EH (cell line): ENCODE measurements at places on chromosomes 1 and 21.
A peak's percentile ranks its signal among the peaks of the same experiment; 100 is the strongest.

- DNase-seq: peak; percentile 56
These were observed 217.3 kb upstream of the FGGY start for GRCh38 chr1:59079434-59080140.

GRCh38 chr1:12161324-12161661, 5.5 kb upstream of the TNFRSF1B start:
- no peak for DNase-seq

- peak; percentile 63 for DNase-seq
These were observed 201.1 kb downstream of the BACH1 start for GRCh38 chr21:29499734-29500343.

GRCh38 chr1:230794871-230795605, 47.9 kb downstream of the CAPN9 start:
- DNase-seq: no peak

- DNase-seq: no peak
These were observed 117.6 kb downstream of the KCNN3 start for GRCh38 chr1:154752273-154753030.

DNA sequence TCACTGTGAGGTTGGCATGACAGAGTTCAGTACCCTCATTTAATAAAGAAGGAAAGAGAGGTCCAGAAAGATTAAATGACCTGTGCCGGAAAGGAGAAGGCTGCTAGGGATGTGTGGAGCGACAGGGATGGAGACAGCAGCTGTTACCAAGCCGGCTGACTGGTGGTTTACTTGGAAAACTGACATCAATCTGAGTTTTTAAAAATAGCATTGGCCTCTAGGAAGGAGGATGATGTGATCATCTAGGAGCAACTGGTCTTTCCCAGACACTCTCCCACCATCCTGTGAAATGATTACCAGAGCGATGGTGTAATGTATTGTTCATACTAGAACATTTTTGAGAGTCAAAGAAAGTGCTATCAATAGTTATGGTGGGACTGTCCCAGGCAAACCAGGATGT, 154.4 kb downstream of the ZSCAN20 start:
- DNase-seq: no peak

DNA sequence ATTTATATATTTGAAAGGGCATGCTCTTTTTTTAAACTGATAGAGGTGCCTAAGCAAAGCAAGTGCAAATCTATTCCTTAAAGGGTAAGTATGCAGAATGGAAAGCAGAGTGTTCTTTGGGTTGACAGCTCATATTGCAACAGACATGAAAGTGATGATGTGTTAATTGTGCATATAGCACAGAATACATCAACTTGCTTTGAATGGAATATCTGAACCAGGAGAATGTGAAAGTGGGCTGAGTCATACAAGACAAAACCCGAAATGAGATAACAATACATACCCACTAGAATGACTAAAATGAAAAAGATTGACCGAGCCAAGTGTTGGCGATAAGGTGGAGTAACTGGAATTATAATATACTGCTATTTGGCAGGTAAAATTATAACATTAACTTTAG, 4.3 kb downstream of the CR1 start:
- no peak for DNase-seq

GRCh38 chr1:52659356-52659755, 26.4 kb downstream of the SHISAL2A start:
- DNase-seq: no peak

- peak; percentile 50 for DNase-seq
These were observed 85.6 kb downstream of the EPS15 start for GRCh38 chr1:51433269-51433971.

DNA sequence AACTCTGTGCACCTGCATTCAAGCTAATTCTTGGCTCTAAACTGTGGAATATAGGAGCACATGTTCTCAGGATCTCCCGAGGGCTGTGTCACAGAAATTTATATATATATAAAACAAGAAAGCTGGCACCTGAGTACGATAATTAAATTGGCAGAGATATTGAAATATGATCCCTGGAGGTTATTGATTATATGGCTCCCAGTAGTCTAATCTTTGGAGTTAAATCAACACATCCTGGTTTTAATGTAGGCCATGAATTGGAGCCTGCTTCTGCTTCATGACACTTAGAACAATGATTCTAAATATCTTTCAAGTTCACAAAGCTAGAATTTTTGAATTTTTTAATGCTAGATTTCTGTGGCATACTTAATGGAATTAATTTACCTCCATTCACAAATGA, 84.3 kb downstream of the CTH start:
- no peak for DNase-seq

GRCh38 chr1:188466539-188466938, 1637.8 kb downstream of the PLA2G4A start:
- no peak for DNase-seq

GRCh38 chr21:44567481-44568171, 5.9 kb upstream of the KRTAP10-4 start:
- no peak for DNase-seq

GRCh38 chr1:26994020-26994786, 711 bp downstream of the TRNP1 start:
- no peak for DNase-seq

DNA sequence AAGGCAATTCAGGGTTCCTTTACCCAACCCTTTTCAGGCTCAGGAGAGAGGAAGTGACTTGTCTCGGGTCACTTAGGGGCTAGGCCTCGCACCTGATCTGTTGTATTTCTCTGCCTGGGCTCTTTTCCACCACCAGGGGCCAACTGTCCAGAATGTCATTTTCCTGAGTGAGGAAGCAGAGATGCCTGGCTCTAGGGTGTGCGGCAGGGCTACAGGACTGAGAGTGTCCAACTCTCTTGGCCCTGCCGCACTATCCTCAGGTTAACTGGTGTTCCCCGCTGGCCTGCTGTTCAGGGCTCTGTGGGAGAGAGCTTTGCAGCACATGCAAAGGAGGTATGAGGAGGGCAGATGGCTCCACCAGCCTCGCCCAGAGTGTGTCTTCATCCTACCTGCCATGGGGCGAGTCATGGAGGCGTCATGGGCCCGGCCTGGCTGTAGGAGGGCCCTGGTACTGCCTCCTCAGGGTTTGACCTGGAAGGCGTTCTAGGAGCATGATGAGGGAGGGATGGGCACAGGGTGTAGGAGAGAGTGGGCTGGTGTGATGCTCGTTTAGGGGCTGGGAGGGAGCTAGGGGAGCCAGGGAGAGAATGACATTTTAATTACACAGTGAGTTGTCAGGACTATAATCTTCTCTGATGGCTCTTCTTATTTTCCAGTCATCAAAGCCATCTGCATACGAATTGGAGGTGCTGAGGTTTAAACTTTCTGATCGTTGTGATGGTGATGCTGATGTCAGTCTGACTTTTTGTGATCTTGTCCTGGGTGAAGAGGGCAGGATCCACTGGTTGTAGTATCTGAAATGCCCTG, 128.3 kb downstream of the NOS1AP start:
- DNase-seq: no peak

DNA sequence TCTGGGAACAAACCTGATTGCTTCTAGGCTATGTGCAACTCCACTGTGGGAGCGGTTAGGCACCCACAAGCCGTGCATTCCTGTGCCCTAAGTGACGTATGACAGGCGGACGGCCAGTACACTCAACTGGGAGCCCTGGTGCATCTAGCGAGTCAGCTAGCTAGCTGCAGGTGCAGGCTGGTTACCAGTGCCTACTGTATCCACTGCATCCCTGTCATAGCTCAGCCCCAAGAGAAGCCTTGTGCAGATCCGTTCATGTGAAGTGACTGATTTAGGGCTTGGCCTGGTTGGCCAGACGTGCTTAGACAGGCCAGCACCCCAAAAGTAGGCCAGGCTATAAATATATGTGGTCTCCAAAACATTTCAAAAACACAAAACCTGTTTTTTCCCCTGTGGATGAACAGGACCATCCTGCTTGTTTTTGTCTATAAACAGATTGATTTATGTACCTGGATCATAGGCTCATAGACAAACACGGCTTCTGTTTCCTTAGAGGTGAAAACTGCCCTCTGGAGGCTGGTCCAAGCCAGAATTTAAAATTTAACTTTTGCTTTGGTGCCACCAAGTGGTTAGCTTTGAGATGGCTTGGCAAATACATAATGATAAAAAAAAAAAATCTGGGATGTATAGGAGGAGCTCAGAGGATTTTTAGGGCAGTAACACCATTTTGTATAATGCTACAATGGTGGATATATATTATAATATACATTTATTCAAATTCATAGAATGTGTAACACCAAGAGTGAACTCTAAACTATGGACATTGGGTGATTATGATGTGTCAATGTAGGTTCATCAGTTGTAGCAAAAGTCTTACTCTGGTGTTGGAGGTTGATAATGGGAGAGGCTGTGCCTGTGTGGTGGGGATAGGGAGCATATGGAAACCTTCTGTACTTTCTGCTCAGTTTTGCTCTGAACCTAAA, 68.5 kb downstream of the GIPC2 start:
- peak; percentile 80 for DNase-seq

DNA sequence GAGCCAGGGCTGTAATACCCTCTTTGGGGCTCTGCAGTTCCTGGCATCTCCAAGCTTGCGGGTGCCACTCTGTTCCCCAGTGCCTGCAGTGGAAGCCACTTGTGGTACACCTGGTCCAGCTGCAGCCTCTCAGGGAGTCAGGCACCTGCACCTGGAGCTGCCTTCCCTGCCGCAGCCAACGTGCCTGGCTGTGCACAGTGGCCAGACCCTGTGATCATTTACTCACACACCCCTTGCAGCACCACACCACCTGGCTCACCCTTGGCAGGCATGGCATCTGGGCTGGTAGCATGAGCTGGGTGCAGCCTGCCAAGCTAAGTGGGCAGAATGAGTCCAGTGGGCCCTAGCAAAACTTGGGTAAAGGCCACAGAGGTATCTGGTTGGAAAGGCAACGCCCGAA, 51.1 kb upstream of the NTPCR start:
- DNase-seq: no peak

DNA sequence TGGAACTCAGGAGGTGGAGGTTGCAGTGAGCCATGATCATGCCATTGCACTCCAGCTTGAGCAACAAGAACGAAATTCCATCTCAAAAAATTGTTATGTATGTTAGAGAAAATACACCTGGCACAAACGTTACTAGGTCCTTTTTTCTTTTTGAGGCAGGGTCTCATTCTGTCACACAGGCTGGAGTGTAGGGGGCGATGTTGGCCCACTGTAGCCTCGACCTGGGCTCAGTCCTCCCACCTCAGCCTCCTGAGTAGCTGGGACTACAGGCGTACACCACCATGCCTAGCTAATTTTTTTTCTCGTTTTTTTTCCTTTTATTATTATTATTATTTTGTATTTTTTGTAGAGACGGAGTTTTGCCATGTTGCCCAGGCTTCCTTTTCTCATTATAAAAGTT, 4.4 kb downstream of the HAX1 start:
- peak; percentile 6 for DNase-seq

GRCh38 chr1:182978151-182978853, 25.3 kb upstream of the SHCBP1L start:
- no peak for DNase-seq

GRCh38 chr1:110210604-110211495, 736 bp downstream of the KCNC4 start:
- DNase-seq: peak; percentile 45

- DNase-seq: no peak
These were observed 27.4 kb upstream of the UHMK1 start for GRCh38 chr1:162470216-162470615.

DNA sequence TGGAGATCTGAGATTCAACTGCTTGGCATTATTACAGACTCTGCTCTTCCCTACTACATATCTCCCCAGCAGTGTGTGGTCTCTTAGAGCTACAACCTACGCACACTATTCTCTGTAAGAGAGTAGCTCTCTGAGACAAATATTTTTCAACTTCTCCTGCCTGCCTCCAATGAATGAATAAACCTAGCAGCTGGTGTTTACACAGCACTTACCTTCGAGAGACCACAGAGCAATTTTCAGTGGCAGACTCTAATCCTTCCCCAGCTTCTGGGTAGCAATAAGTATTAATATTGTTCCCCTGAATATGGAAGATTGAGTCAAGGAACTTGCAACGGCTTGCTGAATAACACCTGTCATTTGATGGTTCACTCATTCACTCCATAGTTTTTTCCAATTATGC, 350.9 kb upstream of the SPAG17 start:
- no peak for DNase-seq

DNA sequence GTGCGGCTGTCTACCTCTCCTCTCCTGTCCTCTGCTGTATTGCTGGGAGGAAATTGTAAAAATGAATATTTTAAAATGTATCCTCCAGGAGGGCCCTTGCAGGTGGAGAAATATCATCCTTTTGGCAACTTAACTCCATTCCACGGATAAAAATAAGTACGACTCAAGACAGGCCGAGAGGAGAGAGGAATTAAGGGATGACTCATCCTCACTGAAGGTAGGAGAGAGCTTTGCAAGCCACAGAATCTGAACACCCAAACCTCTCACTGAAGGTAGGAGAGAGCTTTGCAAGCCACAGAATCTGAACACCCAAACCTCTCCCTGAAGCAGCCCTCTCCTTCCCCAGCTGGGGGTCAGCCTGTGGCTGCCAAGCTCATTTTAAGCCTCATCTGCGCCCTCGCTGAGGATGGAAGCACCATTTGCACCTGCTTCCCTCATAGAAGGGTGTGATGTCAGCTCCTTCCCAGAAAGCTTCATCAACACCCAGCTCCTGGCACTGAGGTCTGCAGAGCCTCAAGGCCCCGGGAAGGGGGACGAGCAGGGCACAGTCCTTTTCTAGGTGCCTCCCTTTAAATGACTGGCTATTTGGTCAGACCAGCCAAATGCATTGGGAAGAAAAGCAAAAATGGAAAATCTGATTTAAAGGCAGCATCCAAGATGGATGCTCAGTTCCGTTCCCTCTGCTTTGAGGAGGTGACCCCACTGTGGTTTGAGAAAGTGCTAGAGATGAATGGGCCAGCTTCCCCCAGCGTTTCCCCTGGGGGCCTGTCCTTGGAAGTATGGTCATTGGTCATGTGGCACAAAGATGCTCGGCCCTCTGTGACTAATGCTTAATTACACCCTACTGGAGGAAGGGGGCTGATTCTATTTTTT, 12.9 kb upstream of the SELENON start:
- peak; percentile 75 for DNase-seq

DNA sequence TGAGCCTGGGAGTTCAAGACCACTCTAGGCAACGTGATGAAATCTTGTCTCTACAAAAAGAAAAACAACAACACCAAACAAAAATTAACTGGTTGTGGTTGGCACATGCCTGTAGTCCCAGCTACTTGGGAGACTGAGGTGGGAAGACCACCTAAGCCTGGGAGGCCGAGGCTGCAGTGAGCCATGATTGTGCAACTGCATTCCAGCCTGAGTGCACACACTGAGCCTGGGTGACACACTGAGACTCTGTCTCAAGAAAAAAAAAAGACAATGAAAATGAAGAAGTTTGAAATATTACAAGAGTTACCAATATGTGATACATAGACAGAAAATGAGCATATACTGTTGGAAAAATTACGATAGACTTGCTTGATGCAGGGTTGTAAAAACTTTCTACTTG, 31.9 kb downstream of the PDC start:
- no peak for DNase-seq

GRCh38 chr1:50750021-50750619, 209.9 kb downstream of the FAF1 start:
- DNase-seq: peak; percentile 41

DNA sequence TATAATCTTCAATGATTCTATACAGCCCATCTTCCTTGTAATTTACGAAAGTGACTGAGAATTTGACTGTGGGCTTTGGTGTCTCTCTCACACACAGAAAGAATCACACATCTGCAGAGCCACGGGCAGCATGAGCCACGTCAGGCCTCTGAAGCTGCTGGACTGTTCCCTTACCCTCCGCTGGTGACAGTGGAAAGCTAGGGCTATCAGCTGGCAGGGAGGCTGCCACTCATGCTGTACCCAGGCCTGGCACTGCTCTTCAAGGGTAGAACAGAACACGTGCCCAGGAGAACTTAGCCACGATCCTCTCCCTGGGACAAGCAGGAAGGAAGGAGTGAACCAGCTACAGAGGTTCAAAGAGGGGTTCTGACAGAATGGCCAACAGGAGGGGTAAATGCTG, 90.7 kb downstream of the JAK1 start:
- DNase-seq: no peak
